ENCODE measurements at places on chromosomes 11 and 22. TPM values are rescaled to one million over a fixed set of nuclear protein-coding genes. Genes with fewer than 3 reads are reported as not detected.

SCUBE2 gene
- polyA plus RNA-seq: 29.7 TPM

TRIM29 gene
- 0.20 TPM for polyA plus RNA-seq

EFCAB6 gene
- polyA plus RNA-seq: 3.1 TPM

LARGE1 gene
- 34.6 TPM for polyA plus RNA-seq

OR52D1 gene
- not detected for polyA plus RNA-seq

CCT8L2 gene
- polyA plus RNA-seq: not detected

KCNK7 gene
- polyA plus RNA-seq: 1.2 TPM

KRTAP5-11 gene
- 0.24 TPM for polyA plus RNA-seq

SPON1 gene
- polyA plus RNA-seq: 94.1 TPM

OR6T1 gene
- not detected for polyA plus RNA-seq

DEUP1 gene
- 3.6 TPM for polyA plus RNA-seq

DLG2 gene
- polyA plus RNA-seq: 8.1 TPM

CARD16 gene
- 19.7 TPM for polyA plus RNA-seq

AP5B1 gene
- polyA plus RNA-seq: 4.5 TPM

KCNJ1 gene
- polyA plus RNA-seq: 0.83 TPM

VSIG10L2 gene
- not detected for polyA plus RNA-seq

MMP8 gene
- 0.41 TPM for polyA plus RNA-seq

SLC22A12 gene
- not detected for polyA plus RNA-seq

KCNE3 gene
- 12.5 TPM for polyA plus RNA-seq

TSPAN32 gene
- polyA plus RNA-seq: 3.7 TPM

ANGPTL5 gene
- polyA plus RNA-seq: not detected

LRRN4CL gene
- polyA plus RNA-seq: 0.37 TPM

RAB36 gene
- polyA plus RNA-seq: 15.0 TPM

TOMT gene
- not detected for polyA plus RNA-seq

OR5B21 gene
- polyA plus RNA-seq: not detected

SCARF2 gene
- polyA plus RNA-seq: 36.4 TPM

TSSK2 gene
- polyA plus RNA-seq: not detected

MS4A7 gene
- polyA plus RNA-seq: 11.5 TPM

CEND1 gene
- polyA plus RNA-seq: 0.42 TPM

ACO2 gene
- 51.0 TPM for polyA plus RNA-seq

SCO2 gene
- polyA plus RNA-seq: not detected

OR52R1 gene
- polyA plus RNA-seq: not detected

MFNG gene
- 21.3 TPM for polyA plus RNA-seq

OR5A1 gene
- 0.03 TPM for polyA plus RNA-seq

RFPL1 gene
- polyA plus RNA-seq: 0.41 TPM

SYT12 gene
- polyA plus RNA-seq: 0.06 TPM

GPHA2 gene
- 0.49 TPM for polyA plus RNA-seq

LRRC4C gene
- polyA plus RNA-seq: 3.5 TPM

SMIM38 gene
- polyA plus RNA-seq: 0.61 TPM

OR5M10 gene
- not detected for polyA plus RNA-seq

SOX10 gene
- 0.92 TPM for polyA plus RNA-seq

ALG12 gene
- 16.4 TPM for polyA plus RNA-seq

PRG3 gene
- 0.83 TPM for polyA plus RNA-seq

CRYAB gene
- 26.7 TPM for polyA plus RNA-seq

APOBEC3H gene
- polyA plus RNA-seq: not detected

OPCML gene
- 5.3 TPM for polyA plus RNA-seq
